NCI-H146 (cell line): ENCODE measurements at places on chromosomes 5 and 9.

DNA sequence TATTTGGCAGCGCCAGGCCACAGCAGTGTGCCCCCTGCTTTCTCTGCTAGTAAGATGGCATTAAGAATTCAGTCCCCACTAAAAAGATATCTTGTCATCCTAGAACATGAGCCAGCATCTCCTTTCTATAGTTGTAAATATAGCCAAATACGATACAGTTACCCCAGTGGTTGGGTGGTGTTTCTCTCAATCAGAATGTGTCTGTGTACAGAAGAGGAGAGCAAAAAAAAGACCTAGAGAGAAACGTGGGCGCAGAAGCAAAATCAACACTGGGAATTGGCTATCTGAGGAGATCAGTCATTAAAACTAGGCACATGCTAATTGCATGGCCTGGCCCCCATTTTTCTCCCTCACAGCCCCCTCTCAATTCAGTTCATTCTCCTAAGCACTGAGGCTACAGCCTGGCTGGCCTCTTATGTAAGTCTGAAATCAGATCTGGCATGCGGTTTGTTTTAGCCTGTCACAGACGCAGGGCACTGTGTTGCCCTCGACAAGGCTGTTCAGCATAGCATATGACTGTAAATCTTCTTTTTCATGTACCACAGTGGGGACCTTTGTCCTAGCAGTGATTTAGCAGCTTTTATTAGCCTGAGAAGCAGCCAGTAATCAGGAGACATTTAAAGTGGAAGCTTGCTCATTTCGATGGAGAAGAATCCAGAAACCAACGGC, 57.8 kb downstream of the RORB start:
- DNase-seq, result no peak

- no peak for DNase-seq
Observed at GRCh38 chr9:72703574-72703973, 182.2 kb downstream of the TMC1 start.

GRCh38 chr9:136854113-136854841, 2.1 kb downstream of the MAMDC4 start:
- no peak for DNase-seq

DNA sequence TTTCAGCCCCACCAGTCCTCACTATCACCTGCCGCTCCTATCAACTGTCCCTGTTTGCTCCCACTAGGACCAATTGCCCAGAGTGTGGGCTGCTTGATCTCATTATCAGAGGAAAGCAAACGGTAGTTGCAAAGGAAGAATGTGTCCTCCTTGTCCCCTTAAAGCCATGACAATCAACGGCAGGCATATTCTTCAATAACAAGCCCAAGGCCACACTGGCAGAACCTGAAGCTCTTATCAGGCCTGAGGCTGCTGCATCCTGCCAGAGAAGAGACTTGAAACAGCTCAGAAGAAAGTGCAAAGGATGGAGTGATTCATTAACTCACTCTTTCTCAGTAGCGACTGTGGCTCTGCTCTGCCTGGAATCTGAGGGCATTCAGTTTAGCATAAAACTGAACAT, 39.2 kb upstream of the MAN2A1 start:
- DNase-seq, result no peak
